Camera-type eye (tissue), 1 donor: ENCODE measurements at places on chromosomes 4 and X. TPM values are rescaled to one million over a fixed set of nuclear protein-coding genes. Genes with fewer than 3 reads are reported as not detected.

Gene PABPC1L2A
- total RNA-seq, result not detected

Gene IL3RA
- 4.8 TPM for total RNA-seq

Gene RS1
- 39.0 TPM for total RNA-seq

Gene PALLD
- total RNA-seq, result 128 TPM

Gene GJB1
- 0.49 TPM for total RNA-seq
